ENCODE measurements at places on chromosomes 4 and X.

- no peak for DNase-seq
Measured at GRCh38 chrX:29530501-29530900, 684.9 kb upstream of the MAGEB2 start.

DNA sequence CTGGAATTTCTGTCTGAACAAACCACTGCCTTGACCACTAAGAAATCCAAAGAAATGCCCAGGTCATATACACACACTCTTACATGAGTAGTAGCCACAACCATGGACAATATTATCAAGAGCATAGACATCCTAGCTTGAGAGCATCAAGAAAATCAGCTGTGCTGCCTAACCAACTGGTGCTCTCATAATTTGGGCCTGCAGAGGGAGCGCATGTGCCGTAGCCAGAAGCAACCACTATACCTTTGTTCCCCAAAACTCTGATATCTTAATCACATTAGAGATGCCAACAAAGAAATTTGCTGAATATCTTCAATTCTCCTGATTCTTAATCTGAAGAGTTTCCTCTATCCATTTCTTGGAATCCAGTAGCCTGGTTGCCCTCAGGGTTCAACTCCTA lies 163.6 kb downstream of the ZNF674 start:
- DNase-seq, result no peak

DNA sequence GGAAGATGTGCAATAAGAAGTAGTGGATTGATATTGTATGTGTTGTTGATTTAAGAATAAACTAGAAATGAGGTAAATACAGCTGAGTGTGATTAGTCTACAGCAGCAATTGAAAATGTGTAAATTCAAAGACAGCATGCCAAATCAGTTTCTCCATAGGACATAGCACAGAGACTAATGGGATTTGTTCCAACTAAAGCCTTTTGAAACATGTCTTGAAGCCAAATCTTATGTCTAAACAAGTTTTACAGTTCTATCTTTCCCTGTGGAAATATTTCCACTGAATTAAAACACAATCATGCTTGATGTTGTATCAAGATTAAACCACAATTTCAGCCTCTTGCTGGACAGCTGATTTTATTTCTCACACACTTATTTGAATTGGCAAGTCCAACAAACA lies 497.4 kb upstream of the FAM47C start:
- no peak for DNase-seq

GRCh38 chrX:66766318-66766717 lies 127.4 kb upstream of the EDA2R start:
- DNase-seq, result no peak

DNA sequence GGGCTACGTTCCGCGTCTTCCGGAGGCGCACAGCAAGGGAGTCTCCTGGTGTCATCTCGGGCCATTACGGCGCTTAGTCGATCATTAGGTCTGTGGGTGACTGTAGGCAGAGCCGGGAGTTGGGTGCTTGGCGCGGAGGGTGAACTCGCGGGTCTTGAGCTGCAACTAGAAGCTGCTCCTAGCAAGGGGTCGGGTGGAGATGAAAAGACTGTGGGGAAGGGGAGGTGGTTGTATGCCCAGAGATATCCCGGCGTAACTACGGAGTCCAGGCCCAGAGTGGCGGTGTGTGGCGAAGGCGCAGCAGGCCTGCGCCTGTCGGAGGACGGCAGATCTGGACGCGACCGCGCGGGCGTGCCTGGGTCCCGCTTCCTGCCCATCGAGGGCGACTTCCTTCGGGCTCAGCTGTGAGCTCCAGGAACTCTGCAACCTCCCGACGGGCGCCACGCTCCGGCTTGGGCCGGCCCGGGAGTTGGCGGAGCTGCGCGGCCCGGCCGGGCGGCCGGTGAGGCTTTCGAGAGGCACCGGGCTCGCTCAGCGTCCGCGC lies 2.7 kb upstream of the NKX3-2 start:
- DNase-seq, result no peak

DNA sequence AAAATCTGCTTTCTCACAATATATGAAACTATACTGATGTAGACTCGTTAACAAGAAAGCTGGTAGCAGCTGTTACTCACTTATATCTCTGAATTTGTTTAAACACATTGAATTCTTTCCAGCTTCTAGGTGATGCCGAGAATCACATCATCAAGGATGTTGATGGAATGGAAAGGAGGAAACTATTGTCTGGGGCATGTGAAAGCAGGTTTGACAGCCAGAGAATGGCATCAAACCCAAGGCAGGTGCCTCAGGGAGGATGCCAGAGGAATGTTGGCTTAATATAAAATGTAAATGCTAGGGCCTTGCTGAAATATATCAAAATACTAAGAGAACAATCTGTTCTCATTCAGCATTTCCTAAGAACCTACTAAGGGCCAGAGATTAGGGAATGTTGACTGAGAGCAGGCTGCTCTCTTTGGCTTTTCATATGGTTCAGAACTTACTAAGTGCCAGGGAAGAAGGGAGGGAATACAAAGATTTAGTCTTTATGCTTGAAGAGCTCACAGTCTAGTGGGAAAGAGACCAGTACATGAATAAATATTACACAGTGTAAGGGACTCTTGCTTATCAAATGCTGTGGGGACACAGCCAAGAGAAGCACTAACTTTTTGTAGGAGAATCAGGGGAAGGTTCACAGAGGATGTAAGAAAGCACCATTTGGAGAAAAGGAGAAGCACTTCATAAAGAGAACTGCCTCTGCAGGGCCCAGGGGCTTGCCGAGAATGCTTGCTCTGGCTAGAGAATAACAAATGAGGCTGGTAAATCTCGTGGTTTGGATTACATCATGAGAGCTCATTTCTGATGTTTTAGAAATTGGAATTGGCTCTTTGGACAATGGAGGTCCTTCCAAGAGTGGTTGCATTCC lies 14.7 kb downstream of the SLIT2 start:
- no peak for DNase-seq

DNA sequence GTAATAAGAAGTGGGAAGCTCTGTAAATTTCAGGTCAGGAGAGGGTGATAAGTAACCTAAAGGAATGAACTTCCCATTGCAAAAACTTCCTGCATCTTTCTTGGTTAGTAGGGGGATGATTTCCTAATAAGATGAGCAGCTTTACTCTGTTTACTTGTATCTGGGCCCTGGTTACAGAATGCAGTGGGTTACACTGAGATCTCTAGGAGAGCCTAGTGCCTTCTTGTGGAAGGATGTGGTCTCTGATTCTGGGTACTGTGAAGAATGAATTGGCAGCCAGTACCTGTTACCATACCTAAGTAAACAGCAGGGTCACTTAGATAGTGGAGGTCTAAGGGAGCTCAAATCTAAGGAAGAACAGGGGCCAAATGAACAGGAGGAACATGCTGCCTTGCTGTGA lies 320.6 kb downstream of the ARHGAP10 start:
- DNase-seq, result no peak

GRCh38 chr4:156420623-156421022 lies 467.0 kb upstream of the CTSO start:
- DNase-seq, result no peak

DNA sequence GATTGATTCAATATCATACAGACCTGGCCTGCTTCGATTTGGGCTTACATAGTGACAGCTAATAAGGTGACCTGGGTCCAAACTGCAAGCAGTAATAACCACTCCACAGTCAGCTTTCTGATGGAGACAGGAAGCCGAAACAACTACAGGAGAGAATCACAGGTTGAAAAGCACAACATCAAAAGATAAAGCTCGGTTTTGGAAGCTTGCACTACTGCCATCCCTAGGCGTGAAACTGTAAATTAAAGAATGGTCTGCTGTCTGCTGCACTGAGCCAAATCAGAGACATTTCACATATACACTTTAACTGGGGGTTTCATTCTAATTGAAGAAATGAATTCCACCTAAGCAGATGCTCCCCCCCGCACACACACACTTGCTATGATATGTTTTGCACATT lies 116.3 kb downstream of the DHX15 start:
- no peak for DNase-seq

DNA sequence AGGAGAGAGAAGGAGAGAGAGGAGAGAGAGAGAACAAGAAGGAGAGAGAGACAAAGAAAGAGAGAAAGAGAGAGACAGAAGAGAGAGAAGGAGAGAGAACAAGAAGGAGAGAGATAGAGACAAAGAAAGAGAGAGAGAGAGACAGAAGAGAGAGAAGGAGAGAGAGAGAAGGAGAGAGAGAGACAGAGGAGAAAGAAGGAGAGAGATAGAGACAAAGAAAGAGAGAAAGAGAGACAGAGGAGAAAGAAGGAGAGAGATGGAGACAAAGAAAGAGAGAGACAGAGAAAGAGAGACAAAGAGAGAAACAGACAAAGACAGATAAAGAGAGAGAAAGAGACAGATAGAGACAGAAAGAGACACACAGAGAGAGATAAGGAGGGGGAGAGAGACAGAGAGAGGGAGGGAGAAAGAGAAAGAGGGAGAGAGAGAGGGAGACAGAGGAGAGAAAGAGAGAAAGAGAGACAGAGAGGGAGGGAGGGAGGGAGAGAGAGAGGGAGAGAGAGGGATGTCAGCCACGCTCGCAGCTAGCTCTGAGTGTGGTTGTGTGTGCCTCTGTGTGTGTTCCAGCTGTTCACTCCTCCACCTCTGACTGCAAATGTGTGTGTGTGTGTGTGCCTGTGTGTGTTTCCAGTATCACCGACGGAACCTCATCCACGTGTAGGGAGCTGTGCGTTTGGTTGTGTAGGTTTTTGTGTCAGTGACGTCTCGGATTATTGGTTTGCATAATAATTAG lies 105.8 kb downstream of the CRLF2 start:
- DNase-seq, result no peak

- no peak for DNase-seq
Measured at GRCh38 chrX:71533516-71533850, 579 bp downstream of the OGT start.

DNA sequence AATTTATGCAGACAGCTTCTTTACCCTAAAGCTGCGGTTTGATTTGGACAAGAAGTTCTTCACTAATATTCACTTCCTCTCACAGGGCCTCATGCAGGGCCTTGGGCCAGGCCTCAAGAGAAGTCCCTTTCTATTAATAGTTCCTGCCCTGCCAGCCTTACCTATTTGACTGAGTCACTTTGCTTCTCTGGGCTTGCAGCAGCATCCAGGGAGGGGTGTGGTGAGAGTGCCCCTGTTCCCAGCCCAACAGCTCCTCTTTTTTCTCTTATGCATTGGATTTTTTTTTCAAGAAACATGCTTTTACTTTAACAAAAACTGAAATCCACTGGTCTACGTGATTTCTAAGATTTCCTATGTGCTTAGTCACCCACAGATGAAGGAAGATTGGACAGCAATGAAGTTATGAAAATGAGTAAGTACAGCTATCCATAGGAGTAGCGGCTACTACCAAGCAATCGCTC lies 26.7 kb downstream of the FAM156B start:
- no peak for DNase-seq

DNA sequence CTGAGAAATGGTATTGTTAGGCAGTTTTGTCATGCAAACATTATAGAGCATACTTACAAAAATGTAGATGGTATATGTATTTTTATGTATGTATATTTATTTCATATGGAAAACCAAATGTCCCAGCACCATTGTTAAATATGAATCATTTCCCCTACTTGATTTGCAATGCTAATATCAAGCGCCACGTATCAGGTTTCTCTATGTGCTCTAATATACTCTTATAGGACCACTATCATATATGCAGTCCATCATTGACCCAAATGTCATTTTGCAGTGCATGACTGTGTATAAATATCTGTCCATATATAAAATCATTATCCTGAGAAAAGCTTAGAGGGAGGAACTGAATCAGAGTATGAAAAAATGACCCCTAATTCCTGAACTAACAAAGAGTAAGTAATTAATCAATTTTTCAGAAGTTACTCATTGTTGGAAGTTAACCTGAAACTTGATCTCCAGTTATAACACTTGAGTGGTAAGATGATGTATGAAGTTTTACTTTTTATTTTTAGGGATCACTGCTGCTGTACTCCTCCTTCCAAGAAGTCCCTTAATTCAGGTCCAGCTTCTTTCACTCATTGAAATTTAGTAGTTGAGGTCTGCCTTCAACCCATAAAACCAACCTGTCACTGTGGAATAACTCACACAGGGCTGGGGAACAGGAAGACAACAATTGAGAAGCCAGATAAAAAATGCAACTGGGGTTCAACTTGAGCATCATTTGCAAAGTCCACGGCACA lies 134.8 kb upstream of the LDB2 start:
- no peak for DNase-seq

DNA sequence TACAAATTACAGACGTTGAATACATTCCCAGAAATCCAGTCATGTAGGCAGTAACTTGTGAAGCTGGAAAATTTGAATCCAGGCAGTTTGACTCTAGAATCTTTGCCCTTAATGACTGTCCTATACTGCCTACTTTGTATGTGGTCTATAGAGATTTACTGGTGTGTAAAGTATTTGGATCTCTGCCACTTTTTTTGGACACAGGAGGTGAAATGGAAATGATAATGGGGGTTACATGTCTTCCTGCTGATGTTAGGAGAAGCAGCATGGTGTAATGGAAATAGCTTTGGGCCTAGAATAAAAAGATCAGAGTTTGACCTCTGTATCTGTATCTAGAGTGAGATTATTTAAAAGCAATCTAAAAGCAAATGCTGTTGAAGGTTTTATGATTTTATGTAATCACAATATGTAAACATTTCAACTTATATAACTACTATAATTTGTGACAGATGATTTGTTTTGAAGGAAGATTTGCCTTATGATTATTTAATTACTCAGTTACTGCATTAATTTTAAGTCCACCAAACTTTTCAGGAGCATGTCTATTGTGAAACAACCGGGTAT lies 3.3 kb downstream of the COL4A5 start:
- no peak for DNase-seq

DNA sequence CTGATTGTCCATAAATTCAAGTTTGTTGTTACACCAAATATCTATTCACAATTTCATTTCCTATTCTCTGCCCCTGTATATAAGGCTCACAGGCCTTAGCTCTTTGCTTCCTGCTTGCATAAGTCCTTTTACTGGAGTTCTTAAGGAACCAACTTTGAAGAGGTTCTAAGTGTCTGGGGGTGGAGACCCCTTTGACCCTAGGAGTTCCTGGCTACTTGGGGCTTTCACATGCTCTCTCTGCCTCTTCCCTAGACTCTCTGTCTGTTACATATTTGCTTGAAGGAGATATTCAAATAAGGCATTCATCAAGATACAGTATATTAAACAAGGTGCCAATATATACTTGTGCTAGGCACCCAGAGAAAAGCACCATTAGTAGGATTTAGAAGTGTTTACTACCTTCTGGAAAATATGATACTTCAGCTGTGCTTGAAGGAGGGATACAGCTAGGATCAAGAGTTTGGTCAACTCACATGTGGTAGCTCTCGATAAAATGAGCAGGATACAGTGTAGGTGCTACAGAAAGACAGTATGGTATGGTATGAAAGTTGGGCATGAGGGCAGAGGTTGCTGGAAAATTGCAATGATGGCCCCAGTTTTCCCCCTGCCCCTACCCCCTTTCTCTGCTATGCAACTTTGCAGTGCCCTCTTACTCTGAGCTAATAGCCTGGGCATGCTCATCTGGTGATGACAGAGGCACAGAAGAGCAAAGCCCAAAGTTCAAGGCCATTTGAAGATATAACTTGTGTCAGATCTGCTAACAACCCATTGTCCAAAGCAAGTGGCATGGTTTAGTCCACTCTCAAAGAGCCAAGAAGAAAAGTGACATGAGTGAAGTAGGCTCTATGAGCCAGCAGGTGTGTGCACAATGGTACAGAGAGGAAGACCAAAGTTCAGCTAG lies 107.6 kb upstream of the CPEB2 start:
- DNase-seq, result no peak

GRCh38 chr4:86233681-86234080 lies 126.2 kb downstream of the MAPK10 start:
- no peak for DNase-seq

All from omental fat pad (tissue), 4 donors.